ENCODE measurements at places on chromosomes 1 and 21. TPM values are rescaled to one million over a fixed set of nuclear protein-coding genes. Genes with fewer than 3 reads are reported as not detected.
A peak's percentile ranks its signal among the peaks of the same experiment; 100 is the strongest.

- no peak for DNase-seq
Measured at GRCh38 chr1:37420456-37420855, 53.9 kb upstream of the ZC3H12A start.

DNA sequence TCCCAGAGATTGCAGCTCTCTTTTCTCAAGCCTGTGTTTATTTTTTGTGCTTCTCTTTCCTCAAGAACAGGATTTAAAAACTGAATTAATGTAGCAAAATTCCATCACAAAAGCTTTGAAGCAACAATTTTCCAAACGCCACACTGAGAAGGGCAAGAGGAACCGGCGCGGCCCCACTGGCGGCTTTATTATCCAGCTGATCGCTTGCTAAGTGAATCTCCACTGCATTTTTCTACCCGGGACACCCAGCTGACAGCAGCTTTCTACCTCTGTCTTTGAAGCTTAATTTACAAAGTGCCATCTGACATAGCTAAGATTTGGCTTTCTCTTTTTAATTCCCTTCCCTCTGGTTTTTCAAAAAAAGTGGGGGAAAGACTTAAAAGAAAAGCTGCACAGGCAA, 369.3 kb upstream of the C1orf174 start:
- DNase-seq: no peak

The LDLRAD1 gene
- not detected for total RNA-seq

The TMEM52 gene
- total RNA-seq: 2.5 TPM

The RCSD1 gene
- 1.4 TPM for total RNA-seq

GRCh38 chr21:41670056-41670805, 96.6 kb downstream of the RIPK4 start:
- DNase-seq: no peak

- no peak for DNase-seq
Measured at GRCh38 chr21:46661211-46661625, 25.7 kb downstream of the PRMT2 start.

The CELA3A gene
- 5.9 TPM for total RNA-seq

The CYYR1 gene
- total RNA-seq: not detected

The OR2L8 gene
- not detected for total RNA-seq

DNA sequence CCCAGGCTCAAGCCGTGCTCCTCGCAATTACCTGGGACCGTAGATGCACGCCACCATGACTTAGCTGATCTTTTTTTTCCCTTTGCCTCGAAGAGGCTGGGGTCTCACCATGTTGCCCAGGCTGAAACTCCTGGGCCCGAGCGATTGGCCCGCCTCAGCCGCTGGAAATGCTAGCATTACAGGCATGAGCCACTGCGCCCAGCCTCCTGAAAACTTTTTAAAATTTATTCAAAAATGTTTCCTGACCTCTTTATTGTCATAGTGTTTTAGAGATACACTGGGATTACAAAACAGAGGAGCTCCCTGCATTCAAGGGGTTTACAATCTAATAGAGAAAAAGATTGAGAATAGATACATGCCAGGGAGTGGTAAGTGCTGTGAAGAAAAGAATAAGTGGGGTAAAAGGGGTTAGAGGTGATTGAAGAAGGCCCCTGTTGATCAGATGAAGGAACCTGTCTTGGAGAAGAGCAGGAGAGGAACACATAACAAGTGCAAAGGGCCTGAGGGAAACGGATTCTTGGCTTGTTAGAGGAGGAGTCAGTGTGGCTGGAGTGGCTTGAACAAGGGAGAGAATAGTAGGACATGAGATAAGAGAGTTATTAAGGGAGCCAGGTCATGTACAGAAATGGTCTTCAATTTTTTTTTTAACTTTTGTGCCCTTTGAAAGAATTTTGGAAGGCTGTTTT, 1.7 kb upstream of the TRIM33 start:
- no peak for DNase-seq

- no peak for DNase-seq
Measured at GRCh38 chr1:180953291-180954004, 40.8 kb downstream of the KIAA1614 start.

The CSMD2 gene
- not detected for total RNA-seq

- no peak for DNase-seq
Measured at GRCh38 chr1:243848858-243849420, 1.1 kb downstream of the AKT3 start.

DNA sequence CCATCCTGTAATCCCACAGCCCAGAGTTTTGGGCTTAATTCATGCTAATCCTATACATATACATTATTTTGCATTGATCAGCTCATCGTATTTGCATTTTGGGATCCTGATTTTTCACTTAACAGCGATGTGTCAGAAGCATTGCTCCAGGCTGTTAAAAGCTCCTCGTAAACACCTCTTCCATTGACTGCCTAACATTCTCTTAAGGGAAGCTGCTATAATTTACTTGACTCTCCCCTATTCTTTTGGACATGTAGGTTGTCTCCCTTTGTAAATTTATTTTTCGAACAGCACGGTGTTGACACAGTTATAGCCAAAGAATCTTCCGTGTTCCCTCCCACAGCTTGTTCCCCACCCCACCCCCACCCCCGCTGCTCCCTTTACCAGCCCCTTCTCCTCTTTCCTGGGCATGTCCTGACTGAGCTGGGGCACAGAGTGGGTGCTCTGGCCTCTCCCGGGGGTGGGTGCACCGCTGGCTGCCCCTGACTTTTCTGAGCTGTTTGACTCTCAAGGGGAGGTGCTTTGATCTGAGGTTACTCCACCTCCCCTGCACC, 22.8 kb downstream of the LDLRAP1 start:
- no peak for DNase-seq

The PLPPR5 gene
- not detected for total RNA-seq

DNA sequence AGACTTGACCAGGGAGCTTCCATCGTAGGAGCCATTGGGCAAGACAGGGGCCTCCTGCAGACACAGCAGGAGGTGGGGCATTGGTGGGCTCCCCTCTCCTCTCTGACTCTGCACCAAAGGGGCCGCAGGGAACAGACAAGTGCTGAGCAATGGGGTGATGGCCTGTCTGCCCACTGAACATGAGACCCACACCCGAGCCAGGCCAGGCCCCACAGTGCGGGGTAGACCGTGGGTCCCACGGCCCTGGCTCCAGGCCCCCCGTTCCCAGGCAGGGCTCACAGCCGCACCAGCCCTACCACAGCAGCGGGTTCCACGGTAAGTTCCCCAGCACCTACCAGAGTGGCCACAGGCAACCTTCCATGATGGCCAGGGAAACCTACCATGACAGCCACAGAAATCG, 45.9 kb downstream of the CHD5 start:
- no peak for DNase-seq

The VWA5B1 gene
- not detected for total RNA-seq

GRCh38 chr1:187903223-187903622, 1074.5 kb downstream of the PLA2G4A start:
- no peak for DNase-seq

DNA sequence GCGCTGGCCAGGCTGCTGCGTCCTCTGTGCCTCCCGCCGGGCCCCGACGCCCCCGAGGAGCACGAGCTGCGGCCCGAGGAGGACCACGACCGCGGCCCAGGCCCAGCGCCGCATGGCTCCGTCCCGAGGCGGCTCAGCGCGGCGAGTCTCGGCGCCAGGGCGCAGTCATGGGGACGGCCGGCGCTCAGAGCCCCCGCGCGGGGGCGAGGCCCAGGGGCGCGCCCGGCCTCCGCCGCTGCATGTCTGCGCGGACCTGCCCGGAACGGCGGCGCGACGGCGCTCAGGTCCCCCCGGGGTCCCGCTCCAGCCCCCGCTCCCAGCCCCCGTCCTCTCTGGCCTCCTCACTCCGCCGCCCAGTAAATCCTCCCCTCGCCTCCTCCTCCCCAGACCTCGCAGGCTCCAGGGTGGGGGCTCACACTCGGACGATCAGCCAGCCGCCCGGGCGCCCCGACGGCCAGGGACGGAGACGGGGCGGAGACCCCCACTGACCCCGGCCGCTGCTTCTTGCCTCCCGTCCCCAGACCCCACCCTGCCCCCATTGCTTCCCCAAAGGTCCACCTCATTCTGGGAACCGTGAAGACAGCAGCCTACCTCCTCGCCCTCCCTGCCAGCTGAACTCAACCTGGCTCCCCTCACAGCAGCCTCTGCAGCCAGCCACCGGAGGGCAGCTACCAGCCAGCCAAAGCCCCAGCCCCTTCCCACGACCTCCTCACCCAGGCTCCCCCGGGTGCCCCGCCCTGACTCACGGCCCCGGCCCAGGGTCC, at the start of gene C1QTNF12:
TSS of gene C1QTNF12 (minus strand) at position 146 of the 764 bp plus-strand sequence. CDS start at position 114, 32 bp downstream.
- no peak for DNase-seq

- DNase-seq: peak; percentile 52
Measured at GRCh38 chr1:54971317-54971791, 9.1 kb upstream of the TMEM61 start.

The XPR1 gene
- 36.1 TPM for total RNA-seq

DNA sequence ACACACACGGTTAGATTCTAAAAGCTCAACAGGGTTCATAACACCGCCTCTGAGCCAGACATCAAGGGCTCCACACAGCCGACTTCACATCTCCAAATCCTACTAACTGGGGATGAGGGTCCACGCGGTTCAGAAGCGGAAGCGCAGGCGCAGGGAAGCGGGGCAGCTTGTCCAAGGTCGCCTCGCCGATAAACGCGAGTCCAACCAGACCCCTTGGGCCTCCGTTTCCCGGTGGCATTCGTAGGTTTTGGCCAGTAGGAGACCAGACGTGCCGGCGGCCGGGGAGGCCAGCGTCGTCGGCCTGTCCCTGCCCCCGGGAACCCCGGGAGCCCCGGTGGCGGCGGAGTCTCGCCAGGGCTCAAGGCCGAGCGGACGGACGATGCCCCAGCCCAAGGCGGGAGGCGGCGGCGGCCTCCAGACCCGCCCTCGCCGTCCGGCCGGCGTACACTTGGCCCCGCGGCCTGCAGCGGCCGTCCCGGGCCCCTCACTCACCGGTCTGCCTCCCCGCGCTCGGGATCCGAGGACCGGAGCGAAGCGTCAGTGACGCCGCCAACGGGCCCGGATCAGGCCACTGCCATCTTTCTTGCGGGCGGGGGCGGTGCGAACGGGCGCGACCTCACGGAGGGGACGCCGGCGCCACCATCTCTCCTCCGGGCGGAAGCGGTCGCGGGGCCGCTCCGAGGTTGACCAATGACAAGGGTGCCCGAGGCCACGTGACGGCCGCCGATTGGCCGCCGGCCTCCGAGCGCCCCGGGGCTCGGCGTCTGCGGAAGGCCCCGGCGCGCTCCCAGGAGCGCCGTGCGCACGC, at the start of gene SDF4:
TSS of gene SDF4 (minus strand) at position 602 of the 808 bp plus-strand sequence. CDS start 3,229 bp downstream, outside the sequence.
- DNase-seq: peak; percentile 59

The CCDC185 gene
- total RNA-seq: not detected

- DNase-seq: no peak
Measured at GRCh38 chr21:33198346-33199099, 31.2 kb upstream of the IFNAR2 start.

DNA sequence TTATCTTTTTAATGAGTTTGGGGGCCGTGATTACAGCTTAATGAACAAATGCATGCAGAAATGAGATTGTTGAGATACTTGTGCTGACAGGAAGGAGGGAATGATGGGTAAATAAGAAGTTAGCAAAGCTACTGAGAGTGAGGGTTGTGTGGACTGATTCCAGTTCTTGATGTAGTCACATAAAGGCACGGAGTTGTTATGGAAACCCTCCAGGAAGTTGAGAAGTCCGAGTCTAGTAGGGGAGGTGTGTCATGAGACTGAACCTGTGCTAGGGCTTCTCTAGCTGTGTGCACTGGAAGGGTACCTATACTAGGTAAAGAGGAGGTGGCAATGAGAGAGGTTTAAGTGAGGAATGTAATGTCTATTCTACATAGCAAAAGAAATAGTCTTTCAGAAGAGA, 475.7 kb downstream of the USP25 start:
- DNase-seq: no peak

The CD2 gene
- total RNA-seq: 0.10 TPM

DNA sequence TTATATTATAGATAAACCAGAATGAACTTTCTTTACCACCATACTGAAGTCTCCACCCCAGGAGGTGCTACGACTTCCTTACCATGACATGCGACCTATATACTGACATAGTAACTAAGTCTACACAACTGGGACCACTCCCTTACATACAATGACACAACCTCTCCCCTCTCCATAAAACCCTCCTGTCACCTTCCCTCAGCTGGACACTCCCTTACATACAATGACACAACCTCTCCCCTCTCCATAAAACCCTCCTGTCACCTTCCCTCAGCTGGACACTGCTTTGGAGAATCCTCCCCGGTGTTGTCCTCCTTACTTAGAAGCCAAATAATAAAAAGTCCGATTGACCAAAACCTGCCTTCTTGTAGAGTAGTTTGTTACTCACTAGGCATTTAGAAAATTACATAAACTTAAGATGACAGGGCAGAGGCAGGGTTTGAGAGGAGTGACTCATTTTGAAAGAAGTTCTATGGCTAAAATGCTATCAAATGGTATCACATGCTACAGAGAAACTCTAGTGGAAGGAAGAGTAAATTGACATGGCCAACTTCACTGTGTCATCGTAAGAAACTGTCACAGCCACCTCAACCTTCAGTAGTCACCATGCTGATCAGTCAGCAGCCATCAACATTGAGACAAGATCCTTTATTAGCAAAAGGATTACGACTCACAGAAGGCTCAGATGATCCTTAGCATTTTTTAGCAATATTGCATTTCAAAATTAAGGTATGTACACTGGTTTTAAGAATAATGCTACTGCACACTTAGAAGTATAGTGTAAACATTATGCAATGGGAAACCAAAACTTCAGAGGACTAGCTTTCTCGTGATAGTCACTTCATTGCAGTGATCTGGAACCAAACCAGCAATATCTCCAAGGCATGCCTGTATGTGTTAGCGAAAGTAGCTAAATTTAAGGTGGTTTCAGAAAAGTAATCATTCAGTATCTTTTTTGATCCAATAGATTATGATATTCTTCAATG, 56.4 kb downstream of the AHCTF1 start:
- DNase-seq: no peak

The AGBL4 gene
- total RNA-seq: not detected

DNA sequence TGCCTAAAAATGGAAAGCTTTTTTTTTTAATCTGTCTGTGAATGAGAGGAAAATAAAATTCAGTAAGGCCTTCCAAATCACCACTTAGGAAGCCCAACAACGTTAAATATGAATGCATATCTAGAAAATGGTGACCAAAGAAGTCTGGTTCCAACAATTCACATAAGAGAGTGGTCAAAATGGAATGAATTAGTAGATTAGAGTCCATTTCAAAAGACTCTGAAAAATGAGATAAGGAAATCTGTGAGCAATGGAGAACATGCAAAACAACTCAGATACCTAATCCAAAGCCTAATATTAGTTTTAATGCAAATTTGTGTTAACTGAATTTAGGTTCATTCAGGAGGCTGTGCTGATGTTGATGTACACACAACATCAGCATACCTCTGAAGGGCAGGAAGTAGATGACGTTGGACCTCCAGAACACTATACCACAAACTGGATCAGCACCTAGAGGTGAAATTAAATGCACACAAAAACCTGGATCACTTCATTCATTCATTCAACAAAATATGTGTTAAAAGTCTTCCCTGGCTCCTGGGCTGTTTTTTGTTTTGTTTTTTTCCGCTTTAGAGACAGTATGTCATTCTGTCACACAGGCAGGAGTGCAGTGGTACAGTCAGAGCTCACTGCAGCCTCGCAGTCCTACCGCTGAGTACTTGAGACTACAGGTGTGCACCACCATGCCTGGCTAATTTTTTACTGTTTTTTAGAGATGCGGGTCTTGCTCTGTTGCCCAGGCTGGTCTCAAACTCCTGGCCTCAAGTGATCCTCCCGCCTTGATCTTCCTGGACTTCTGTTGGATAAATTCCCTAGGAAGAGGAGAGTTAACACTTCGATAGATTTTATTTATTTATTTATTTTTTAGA, 4.9 kb upstream of the BRWD1 start:
- DNase-seq: no peak

GRCh38 chr1:32997381-32997891, 32.8 kb upstream of the RNF19B start:
- no peak for DNase-seq
